ENCODE measurements at places on chromosomes 11 and 22.

DNA sequence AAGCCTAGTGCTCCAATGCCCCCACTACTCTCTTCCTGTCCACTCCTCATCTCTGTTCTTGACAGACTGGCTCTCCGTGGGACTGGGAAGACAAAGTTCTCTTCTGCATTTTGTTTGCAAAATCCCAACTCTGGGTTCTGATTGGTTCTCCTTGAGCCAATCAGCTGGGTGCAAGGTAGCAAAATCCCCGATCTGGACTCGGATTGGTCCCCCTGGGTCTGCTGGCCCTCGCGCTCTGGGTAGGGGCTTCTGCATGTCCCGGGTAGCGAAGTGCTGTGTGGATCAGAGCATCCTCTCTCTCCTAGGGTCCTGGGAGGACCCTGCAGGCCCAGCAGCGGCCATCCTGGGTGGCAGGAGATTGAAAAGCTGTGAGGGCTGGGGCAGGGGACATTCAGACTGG, 22.3 kb upstream of the A4GALT start:
- no peak for DNase-seq

GRCh38 chr11:34634694-34635062, 13.8 kb downstream of the EHF start:
- DNase-seq, result no peak

DNA sequence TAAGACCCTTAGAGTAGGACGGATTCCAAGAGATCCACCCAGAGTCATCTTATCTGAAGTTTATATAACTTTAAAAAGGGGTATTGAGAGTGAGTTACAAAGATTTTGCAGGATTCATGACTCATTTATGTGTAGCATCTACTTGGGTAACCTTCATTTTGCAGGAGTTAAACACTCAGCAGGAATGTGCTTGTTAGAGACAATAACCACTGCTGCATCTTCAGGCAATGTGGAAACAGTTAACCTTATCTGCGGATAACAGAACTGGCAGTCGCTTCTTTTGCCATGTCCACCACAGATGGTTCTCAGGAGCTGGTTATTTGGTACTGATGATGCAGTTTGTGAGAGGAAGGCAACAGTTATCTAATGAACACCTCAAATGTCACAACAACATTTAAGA, 417.9 kb upstream of the DDI1 start:
- no peak for DNase-seq

- DNase-seq, result no peak
Measured at GRCh38 chr11:107804211-107804610, 54.4 kb downstream of the SLC35F2 start.

- DNase-seq, result no peak
Measured at GRCh38 chr11:74534216-74534945, 40.9 kb upstream of the LIPT2 start.

DNA sequence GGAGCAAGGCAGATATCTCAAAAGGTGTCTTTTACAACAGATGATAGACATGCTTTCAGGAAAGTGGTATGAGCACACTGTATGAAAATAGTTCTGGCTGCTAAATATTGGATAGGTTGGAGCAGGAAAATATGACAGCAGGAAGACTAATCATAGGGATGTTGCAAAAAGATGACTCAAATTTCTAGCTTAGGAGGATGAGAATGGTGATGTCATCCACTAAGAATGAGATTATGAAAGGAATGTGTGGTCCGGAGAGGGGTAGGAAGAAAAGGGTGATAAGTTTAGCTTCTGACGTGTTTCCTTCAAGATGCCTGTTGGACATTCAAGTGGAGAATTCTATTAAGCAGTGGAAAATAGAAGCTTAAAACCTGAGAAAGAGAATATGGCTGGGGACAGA, 46.4 kb downstream of the RCN1 start:
- DNase-seq, result peak; percentile 78

DNA sequence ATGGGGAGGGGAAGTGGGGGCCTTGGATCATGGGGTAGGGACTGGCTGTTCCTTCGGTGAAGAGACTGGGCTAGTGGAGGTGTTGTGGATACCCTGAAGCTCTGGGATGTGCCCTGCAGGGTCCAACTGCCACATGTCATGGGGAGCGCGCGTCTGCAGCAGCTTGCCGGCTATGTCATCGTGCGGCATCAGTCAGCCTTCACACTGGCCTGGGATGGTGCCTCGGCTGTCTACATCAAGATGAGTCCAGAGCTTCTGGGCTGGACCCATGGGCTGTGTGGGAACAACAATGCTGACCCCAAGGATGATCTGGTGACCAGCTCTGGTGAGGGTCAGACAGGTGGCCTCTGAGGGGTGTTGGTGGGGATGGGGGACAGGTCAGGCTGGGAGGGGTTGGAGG, 9.9 kb downstream of the OTOG start:
- DNase-seq, result no peak

- DNase-seq, result no peak
Measured at GRCh38 chr11:7543302-7543701, 29.5 kb downstream of the PPFIBP2 start.

DNA sequence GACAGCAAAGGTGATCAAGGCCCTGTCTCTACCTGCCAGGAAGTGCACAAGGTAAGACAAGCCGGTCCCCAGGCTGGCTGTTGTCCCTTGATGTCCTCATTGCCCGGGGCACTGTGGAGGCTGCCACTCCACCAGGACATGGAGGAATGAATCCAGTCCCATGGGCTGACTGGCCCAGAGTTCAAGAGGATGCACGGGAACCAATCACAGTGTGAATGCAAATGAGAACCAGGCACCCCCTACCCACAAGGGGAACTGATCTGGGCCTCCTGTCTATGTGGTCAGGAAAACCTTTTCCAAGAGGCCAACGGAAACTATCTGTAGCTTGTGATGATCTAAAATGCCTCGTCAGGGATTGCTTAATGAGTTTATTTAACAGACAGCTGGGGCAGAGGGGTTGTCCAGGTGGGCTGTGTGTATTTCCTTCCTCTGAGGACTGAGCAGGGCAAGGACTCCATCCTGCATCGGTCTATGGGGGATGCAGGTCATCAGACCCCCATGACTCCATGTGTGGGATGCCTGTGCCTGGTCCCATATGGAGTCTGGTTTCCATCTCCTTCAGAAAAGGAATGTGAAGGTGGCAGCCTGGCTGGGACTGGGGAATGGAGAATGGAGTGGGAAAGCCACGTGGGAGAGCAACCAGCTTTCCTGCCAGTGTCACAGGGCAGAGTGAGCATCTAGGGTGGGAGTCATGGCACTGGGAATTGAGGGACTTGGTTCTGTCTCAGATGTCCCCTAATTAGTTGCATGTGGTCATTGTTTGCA, 60.5 kb downstream of the CD82 start:
- DNase-seq, result no peak

DNA sequence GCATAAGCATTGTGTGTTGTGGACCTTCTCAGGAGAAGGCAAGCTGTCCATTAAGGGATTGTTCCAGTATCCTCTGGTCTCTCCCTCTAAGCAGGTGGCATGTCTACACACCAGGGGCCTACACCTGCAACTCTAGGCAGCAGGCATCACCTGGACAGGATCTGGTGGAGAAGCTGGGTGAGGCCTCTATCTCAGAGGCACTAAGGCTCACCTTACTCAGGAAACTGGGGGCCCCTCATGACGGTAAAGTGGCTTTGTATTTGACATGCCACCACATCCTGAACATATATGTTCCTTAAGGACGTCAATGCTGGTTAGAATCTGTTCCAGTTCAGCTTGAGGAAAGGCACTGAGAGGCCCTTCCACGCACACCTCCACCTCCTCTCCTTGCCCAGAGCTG, 891.3 kb downstream of the OPCML start:
- DNase-seq, result no peak

DNA sequence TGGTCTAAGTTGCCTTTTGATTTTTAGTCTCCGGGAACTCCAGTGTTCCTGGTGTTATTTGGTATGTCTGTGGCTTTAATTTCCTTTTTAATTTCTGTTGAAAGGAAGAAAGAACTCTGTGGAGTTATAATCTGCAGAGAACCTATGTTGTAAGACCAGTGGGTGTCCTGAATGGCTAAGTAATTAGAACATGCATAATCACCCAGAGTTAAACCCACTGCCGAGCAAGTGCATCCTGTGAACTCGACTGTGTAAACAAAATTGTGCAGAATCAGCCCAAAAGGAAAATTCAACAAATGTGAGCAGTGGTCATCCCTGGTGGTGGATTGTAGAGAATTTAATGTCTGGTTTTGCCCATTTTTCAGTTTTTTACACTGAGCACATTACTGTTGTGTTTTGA, 162.5 kb downstream of the COMMD9 start:
- DNase-seq, result no peak

DNA sequence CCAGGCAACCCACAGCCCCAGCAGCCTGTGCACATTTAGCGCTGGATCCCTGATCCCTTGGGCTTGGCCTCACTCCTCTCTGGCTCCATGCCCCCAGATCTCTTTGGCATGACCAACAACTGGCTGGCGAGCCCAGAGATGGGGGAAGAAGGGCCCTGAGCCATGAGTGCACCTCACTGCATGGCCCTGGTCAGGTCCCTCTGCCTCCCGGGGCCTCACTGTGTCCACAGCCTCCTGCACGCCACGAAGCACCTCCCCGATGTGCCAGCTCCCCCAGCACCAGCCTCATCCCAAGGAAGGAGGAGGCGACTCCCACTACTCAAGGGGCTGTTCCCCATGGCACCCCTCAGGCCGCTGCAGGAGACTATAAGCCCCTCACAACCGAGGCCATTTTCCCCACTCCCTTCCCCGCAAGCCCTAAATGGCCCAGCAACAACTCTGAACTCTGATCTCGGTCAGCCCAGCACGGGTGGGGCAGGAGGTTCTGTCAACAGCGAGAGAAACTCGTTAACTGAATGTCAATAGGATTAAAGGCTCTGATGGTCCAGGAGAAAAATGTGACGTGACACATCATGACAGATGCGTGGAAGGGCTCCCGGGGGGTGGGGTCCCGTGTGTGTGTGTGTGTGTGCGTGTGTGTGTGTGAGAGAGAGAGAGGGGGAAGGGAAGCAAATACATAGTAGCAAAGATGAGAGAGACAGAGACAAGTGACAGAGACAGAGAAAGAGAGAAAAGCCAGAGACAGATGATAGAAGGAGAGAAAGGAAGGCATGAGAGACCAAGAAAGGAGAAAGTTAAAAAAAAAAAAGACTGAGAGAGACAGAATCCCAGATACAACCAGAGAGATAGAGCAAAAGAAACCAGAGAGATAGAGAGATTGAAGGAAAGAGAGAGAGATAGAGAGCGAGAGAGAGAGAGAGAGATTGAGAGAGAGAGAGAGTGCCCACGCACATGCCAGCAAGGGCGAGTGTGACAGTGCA, 28.4 kb upstream of the SYT7 start:
- no peak for DNase-seq

DNA sequence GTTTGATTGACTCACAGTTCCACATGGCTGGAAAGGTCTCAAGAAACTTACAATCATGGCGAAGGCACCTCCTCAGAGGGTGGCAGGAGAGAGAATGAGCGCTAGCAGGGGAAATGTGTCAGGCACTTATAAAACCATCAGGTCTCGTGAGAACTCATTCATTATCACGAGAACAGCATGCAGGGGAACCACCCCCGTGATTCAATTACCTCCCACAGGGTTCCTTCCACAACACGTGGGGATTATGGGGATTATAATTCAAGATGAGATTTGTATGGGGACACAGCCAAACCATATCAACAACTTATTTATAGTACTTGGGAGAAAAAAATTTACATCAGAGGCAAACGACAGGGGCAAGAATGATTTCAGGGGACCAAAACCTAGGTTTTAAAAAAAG, 3.0 kb downstream of the ME3 start:
- no peak for DNase-seq

DNA sequence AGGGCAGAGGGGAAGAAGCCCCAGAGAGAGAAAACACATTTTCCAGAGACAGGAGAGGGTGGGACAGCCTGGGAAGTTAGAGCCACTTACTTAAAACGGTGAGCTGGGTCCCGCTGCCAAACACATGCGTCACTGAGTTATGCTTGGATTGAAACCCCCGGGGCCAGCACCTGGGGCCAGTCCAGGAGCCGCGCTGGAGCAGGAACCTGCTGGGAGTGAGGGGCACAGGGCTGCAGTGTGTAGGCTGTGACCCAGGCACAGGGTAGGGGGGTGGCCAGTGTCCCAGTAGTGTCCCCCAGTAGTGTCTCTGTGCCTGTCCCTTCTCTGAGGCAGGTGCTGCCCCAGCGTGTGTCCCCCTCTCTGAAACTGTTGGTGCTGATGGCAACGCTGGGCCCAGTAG, 5.2 kb downstream of the IGLL1 start:
- no peak for DNase-seq

Measured in kidney epithelial cell (primary cell).